ENCODE measurements at places on chromosomes 3 and 15.
A peak's percentile ranks its signal among the peaks of the same experiment; 100 is the strongest.

GRCh38 chr15:53457479-53457878, 302.0 kb downstream of the WDR72 start:
- DNase-seq = no peak

- DNase-seq = no peak
Observed at GRCh38 chr3:117145677-117146076, 436.1 kb downstream of the TUSC7 start.

DNA sequence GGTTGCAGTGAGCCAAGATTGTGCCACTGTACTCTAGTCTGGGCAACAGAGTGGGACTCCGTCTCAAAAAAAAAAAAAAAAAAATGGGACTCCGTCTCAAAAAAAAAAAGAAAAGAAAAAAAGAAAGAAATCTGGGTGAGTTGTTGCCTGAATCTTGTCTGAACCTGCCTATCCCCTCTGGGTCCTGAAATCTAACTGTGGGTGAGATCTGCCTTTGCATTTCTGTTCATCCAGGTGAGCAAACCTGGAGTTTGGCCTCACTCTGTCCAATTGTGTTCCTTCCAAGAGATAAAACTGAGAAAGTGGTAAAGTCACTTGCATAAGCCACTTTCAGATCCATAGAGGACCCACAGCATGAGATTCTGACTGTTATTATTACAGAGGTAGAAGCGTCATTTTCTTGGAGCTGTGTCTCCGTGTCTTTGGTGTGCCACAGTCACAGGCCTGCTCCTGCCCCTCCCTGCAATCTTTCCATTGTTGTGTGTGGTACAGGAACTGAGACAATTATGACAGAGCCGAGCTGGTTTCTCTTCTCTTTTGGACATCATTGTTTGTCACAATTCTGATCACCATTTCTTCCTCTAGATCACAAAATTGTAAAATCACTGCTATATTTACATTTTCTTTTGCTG, 235.9 kb downstream of the LPP start:
- DNase-seq = peak; percentile 51

GRCh38 chr3:81245501-81245900, 515.9 kb downstream of the GBE1 start:
- DNase-seq = no peak

GRCh38 chr3:127644641-127645370, 15.8 kb downstream of the PODXL2 start:
- no peak for DNase-seq

DNA sequence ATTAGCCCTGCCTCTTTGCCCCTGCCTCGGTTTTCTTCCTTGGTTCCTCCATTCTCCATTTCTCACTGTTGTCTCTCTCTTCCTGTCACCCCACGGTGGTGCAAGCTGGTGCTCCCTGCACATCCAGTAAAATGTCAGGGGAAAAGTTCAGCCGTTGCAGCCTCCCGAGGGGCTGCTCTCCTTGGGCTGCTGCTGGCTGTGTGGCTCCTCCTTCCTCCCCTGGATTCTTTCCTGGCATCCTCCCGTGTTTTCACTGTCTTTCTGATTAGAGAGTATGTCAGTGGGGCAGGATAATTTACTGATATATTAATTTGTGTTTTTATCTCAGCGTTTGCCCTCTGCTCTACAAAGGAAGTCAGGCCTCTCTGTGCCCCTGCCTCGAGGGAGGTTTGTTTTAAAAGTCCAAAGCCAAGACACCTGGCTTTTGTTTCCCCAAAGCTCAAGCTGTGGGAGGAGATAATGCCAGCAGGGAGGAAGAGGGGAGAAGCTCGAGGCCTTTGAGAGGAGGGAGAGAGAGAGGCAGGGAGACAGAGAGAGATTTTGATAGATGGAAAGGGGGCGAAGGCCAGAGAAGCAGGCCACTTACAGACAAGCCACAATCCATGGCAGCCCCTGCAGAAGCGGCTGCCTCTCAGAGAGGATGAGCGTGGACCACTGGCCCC, 150.3 kb upstream of the NR2F2 start:
- DNase-seq = no peak

- no peak for DNase-seq
Observed at GRCh38 chr3:140250010-140250855, 315.2 kb downstream of the CLSTN2 start.

DNA sequence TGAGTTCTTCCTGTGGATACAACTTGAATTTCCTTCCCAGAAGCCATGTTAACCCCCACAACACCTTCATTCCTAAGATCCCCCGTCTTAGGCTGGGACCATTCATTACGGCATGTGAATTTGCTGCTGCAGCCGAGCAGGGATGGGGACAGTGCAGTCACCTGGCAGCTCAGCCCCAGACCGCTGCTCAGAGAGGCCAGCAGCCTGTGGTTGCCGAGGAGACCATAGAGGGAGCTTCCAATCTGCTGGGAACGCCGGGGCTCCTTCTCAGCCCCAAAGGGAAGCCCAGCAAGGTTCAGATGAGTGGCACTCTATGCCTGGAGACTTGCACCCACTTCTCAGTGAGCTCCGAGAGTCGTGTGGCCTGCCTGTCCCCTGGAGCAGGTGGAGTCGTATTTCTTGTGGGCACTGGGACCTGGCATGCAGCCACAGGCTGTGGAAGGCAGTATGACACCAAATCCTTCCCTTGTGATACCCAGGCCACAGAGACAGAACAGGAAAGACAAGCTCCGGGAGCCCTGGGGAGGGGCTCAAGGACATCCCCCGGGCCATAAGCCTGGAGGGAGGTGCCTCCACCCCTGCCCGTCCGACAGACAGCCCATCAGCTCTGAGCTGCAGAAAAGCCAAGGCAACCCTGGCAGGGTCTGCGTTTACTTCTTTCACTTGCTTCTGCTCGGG, 167.3 kb downstream of the FAM43A start:
- no peak for DNase-seq

- DNase-seq = no peak
Observed at GRCh38 chr15:29800491-29801366, 21.5 kb downstream of the TJP1 start.

DNA sequence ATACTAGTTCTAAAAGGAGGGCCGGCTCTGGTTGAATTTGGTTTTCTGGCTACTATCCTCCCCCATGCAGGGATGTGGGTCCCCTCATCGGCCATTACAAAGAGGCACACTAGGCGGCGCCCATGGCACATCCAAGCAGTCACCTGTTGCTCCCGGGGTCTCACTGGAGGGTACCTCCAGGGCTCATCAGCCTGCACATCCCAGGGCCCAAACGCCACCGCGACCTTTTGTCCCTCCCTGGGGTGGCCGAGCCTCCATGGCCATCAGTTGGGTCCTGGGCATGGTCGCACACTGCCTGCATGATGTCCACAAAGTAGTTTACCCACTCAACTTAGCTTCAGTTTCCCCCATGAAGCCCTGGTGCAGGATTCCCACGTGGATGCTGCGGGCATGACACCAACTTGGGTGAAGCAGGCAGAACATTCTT, 28.3 kb downstream of the IDH3A start:
- peak; percentile 58 for DNase-seq

DNA sequence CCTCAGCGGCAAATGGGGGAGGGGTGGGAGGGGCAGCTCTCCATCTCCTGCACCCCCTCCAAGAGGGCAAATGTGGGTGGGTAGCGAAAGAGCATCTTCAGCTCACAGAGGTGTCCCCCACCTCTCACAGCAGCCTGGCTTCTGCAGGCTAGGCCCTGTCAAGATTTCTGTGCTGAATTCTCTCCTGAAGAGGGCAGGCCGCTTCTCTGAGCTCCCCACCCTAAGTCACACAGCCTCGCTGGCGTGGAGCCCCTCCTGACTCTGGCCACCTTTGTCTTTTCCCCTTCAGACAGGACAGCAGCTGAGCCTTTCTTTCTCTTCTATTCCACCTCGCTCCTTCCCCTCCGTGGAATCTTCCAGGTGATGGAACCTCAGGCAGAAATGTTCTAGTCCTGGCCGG, 26.3 kb upstream of the ADAMTS7 start:
- DNase-seq = no peak

DNA sequence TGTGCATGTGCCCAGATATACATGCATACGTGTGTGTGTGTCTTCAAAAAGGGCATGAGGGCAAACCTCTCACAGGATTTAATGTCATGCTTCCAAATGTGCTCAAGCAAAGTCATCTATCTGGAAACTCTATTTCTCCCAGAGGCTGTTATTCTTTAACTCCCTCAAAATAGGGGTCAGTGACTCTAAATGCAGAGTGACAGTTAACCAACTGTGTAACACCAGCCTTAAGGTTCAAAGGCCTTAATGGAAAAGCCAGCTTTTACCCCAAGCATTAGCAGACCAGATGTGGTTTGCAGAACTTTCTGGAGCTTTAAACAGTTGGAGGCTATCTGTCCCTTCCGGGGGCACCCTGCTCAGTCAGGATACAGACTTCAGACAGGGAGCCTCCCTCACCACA, 70.4 kb upstream of the SLC7A14 start:
- no peak for DNase-seq

GRCh38 chr15:47587940-47588802, 129.1 kb upstream of the SEMA6D start:
- no peak for DNase-seq
